ENCODE measurements at places on chromosomes 7 and 10. TPM values are rescaled to one million over a fixed set of nuclear protein-coding genes. Genes with fewer than 3 reads are reported as not detected.
A peak's percentile ranks its signal among the peaks of the same experiment; 100 is the strongest.

Gene HMX2
- total RNA-seq, result not detected

GRCh38 chr10:74523199-74523598 lies 303.2 kb upstream of the KAT6B start:
- no peak overlapping the region for H3K27ac ChIP-seq
- H3K4me1 ChIP-seq, result no peaks in the 10 kb centered on the region

DNA sequence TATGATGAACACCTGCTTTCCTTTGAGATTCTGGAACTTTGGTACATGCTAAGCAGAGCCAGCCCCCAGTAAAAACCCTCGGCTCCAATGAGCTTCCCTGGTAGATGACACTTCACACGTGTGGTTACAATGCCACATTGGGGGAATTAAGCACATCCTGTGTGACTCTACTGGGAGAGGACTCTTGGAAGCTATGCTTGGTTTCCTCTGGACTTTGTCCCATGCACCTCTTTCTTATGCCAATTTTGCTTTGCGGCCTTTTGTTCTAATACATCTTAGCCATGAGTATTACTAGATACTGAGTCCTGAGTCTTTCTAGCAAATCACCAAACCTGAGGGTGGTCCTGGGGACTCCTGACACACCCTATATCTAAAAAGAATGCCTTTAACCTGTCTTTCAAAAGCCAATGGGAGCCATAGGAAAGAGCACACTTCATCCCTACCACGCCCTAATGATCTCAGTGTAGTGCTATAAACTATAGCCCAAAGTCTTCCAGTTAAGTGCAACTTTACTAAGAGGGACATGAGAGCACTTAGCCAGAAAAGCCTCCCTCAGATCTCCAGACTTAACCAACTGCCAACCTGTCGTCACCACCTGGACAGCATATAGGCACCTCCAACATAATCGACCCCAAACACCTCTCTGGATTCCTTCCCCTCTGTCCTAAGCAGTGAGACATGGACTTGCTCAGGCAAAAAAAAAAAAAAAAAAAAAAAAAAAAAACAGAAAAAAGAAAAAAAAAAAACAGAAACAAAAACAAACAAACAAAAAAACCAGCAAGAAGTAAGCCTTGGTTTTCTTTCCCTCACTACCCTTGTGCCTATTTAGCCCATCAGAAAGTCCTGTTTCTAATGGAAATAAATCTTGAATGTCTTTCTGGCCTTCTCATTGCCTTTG lies 37.4 kb downstream of the CCDC6 start:
- peaks cover 21% of the 10 kb centered on the region for H3K4me1 ChIP-seq
- no peak overlapping the region for H3K27ac ChIP-seq
- DNase-seq, result no peak

DNA sequence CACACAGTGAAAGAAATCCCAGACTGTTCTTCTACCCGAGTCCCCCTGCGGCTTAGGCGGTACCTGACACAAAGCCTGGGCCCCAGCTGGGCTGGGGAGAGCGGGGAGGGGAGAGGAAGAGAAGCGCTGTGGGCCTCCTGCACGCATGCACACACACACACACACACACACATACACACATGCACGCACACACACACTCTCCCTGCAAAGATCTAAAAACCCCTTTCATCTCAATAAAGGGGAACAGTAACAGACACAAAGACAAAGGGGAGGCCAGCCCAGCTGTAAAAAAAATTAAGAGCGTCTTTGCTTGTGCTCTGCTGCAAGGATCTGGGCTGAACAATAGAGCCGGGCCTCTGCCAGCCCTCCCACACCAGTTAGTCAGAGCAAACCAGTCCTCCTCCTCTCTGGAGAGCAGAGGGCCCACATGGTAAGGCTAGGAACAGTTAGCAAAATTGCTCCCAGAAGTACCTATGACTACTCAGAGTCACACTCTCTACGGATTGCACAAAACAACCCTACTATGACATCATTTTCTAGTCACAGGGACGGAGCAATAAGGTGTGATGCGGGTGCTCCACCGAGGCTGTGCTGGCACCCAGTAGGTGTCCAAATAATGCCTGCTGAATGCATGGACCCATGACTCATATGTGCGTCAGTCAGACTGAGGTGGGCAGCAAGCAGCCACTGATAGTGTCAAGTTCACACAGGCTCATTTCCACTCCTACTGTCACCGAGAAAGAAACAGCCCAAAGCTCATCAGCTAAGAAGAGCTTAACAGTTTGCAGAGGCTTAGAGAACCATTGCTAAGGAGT lies 9.2 kb downstream of the ITPRIP start:
- H3K4me3 ChIP-seq, result peak overlapping the region; percentile 86
- H3K4me1 ChIP-seq, result peaks cover 94% of the 10 kb centered on the region
- peak overlapping the region; percentile 98 for H3K27ac ChIP-seq
- peaks cover 36% of the 10 kb centered on the region for H3K27me3 ChIP-seq

- no peak overlapping the region for H3K27ac ChIP-seq
- peaks cover 5% of the 10 kb centered on the region for H3K27me3 ChIP-seq
- H3K4me3 ChIP-seq, result no peak overlapping the region
- 0 out of 2 replicates have a peak, but pooled peaks cover 5% of the 10 kb centered on the region for H3K4me1 ChIP-seq
- DNase-seq, result peak; percentile 11
Observed at GRCh38 chr7:1432411-1433082, 26.7 kb downstream of the MICALL2 start.

DNA sequence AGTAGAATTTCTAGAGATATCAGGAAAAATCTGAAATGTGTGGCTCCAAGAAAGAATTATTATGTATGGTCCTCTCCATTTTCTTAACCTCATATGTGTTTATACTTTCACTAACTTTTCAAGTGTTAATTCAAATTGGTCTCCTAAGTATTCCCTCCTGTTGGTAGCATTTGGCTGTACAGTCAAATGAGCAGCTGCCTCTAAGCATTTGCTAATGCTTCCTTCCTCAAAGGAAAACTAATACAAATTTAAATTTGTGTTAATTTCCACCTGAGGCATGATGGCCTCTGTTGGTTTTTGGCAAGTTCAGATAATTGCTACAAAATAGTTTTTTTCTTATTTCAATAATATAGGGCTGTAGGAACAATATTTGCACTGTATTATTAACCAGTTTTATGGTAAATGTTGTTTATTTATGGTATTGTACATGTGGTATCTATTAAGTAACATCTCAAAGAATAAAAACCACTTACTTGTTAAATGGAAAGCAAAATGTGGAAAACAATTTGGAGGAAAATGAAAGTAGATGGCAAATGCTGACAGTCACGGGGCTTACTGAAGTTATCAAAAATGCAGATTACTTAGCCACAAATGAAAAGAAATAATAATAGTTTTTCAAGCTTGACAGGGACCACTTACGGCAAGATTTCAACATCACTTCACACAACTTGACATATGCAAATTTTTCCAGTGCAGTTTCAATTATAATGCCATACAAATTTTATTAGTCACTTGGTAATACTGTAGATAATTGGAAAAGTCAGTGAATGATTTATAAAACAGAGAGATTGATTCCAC lies 299.3 kb upstream of the MEOX2 start:
- DNase-seq, result no peak
- H3K36me3 ChIP-seq, result no peaks in the 10 kb centered on the region
- peaks cover 5% of the 10 kb centered on the region for H3K4me1 ChIP-seq
- H3K4me3 ChIP-seq, result no peak overlapping the region
- H3K27ac ChIP-seq, result no peak overlapping the region

DNA sequence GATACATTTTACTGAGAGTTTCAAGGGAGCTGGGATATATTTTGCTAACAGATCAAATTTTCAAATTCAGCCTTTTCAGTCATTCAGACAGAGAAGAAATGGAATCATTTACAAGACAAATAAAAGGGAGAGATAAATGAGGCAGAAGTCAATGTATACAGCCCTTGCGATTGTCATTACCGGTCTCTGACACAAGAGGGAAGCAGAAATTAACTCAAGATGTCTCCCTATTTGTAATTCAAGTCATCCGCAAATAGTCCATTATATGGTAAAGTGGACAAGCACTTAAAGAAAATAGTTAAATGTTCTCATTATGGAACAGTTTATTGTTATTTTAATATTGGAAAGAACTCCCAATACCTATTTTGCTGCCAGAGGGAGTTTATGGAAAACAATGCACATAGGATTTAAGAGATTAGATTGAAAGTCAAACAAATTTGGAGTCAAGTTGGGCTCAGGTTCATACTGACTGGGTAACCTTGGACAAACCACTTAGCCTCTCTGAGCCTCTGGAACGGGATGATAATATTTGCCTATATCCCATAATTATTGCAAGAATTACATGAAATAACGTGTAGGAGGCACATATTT lies 89.3 kb upstream of the PRKCQ start:
- peaks cover 3% of the 10 kb centered on the region for H3K27me3 ChIP-seq
- no peak overlapping the region for H3K27ac ChIP-seq
- no peaks in the 10 kb centered on the region for H3K4me1 ChIP-seq
- DNase-seq, result peak; percentile 57
- no peaks in the 10 kb centered on the region for H3K36me3 ChIP-seq

GRCh38 chr10:97371696-97372095 lies 29.4 kb downstream of the RRP12 start:
- no peak for DNase-seq
- no peak overlapping the region for H3K4me3 ChIP-seq
- H3K36me3 ChIP-seq, result peaks cover 17% of the 10 kb centered on the region
- no peaks in the 10 kb centered on the region for H3K4me1 ChIP-seq
- no peaks in the 10 kb centered on the region for H3K27me3 ChIP-seq

DNA sequence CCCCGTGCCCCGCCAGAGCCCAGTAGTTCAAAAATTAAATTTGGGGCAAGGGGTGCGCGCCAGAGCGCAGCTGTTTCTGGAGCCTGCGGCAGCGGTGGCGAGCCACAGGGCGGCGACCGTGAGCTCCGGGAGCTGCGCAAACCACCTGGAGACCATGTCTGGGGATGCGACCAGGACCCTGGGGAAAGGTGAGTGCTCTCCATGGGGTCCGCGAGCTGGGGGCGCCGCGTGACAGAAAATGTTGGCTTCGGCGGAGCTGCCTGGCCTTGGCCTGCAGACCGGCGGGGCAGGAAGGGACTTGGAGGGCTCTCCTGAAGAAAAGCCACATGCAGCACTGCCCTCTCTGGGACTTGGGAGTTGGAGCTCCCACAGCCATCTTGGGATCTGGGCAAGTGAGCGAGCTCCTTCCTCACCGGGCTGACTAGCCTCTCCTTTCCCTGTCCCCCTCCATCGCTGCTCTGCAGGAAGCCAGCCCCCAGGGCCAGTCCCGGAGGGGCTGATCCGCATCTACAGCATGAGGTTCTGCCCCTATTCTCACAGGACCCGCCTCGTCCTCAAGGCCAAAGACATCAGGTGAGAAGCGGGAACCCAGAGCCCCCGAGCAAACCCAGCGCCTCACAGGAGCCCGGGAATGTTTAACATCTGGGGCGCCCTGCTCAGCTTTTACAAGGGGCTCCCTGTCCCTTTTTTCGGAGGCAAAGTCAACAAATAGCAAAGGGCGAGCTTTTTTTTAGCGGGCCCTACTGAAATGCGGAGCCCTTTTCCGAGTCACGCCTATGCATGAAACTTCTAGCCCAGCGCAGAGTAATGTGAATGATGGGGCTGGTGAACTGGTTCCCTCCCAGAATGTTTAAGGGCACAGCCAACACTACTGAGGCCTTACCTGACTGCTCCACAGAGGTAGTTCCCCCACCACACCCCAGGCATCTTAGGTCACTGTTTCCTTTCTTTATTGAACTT lies 6.1 kb downstream of the GSTO2 start:
- no peaks in the 10 kb centered on the region for H3K36me3 ChIP-seq
- no peaks in the 10 kb centered on the region for H3K27me3 ChIP-seq
- peak overlapping the region; percentile 72 for H3K27ac ChIP-seq
- H3K4me3 ChIP-seq, result peak overlapping the region; percentile 87
- no peak for DNase-seq

Gene KLF14
- total RNA-seq, result not detected

Gene LIPN
- not detected for total RNA-seq

- H3K27ac ChIP-seq, result no peak overlapping the region
- no peak overlapping the region for H3K4me3 ChIP-seq
- DNase-seq, result no peak
- H3K36me3 ChIP-seq, result no peaks in the 10 kb centered on the region
- H3K4me1 ChIP-seq, result peaks cover 5% of the 10 kb centered on the region
Observed at GRCh38 chr7:91573405-91573804, 307.1 kb downstream of the MTERF1 start.

Gene CALY
- not detected for total RNA-seq

Gene DIP2C
- total RNA-seq, result 24.6 TPM

Gene CALCR
- not detected for total RNA-seq

Gene SUGCT
- 18.5 TPM for total RNA-seq

- H3K27me3 ChIP-seq, result peaks cover 10% of the 10 kb centered on the region
- H3K4me1 ChIP-seq, result peaks cover 6% of the 10 kb centered on the region
- no peaks in the 10 kb centered on the region for H3K36me3 ChIP-seq
- DNase-seq, result no peak
- no peak overlapping the region for H3K4me3 ChIP-seq
Observed at GRCh38 chr7:27312820-27313219, 70.2 kb downstream of the EVX1 start.

- peaks cover 52% of the 10 kb centered on the region for H3K4me1 ChIP-seq
- DNase-seq, result peak; percentile 11
- no peak overlapping the region for H3K4me3 ChIP-seq
- no peaks in the 10 kb centered on the region for H3K27me3 ChIP-seq
- H3K27ac ChIP-seq, result no peak overlapping the region
Observed at GRCh38 chr7:47085491-47086275, 496.2 kb downstream of the TNS3 start.

Gene AKR1C2
- total RNA-seq, result 0.21 TPM

DNA sequence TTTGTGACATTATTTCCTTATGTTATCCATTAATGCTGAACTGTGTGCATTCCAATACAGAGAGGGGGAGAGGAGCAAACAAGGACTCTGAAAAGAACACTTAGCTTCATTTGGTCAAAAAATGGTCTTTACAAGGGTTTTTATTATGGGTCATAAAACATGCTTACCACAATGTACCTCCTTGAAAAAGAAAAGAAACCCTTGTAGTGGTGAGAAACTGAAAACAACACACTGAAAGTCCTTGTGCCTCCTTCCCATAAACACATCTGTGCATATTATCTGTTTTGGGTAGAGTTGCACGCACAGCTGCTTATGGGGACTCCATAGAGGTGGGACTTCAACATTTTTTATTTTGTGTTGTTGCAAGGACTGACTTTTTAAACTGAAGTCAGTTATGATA lies 98.7 kb downstream of the CDK6 start:
- peak overlapping the region; percentile 3 for H3K4me3 ChIP-seq
- no peak for DNase-seq
- H3K27ac ChIP-seq, result peak overlapping the region; percentile 47
- H3K27me3 ChIP-seq, result peaks cover 5% of the 10 kb centered on the region
- peaks cover 97% of the 10 kb centered on the region for H3K4me1 ChIP-seq

- no peaks in the 10 kb centered on the region for H3K36me3 ChIP-seq
- H3K4me3 ChIP-seq, result no peak overlapping the region
- no peaks in the 10 kb centered on the region for H3K4me1 ChIP-seq
- no peak overlapping the region for H3K27ac ChIP-seq
Observed at GRCh38 chr10:35726846-35727245, 84.8 kb upstream of the FZD8 start.

GRCh38 chr7:8560501-8560900 lies 127.1 kb downstream of the NXPH1 start:
- no peak overlapping the region for H3K27ac ChIP-seq
- no peaks in the 10 kb centered on the region for H3K36me3 ChIP-seq
- DNase-seq, result no peak
- no peaks in the 10 kb centered on the region for H3K4me1 ChIP-seq

Gene SMKR1
- not detected for total RNA-seq

GRCh38 chr7:117711556-117711955 lies 161.7 kb downstream of the CTTNBP2 start:
- no peaks in the 10 kb centered on the region for H3K4me1 ChIP-seq
- no peak overlapping the region for H3K27ac ChIP-seq
- H3K4me3 ChIP-seq, result no peak overlapping the region
- H3K27me3 ChIP-seq, result peaks cover 1% of the 10 kb centered on the region

Data from HFFc6 (cell line).